ENCODE measurements at places on chromosomes 7 and 10.
A peak's percentile ranks its signal among the peaks of the same experiment; 100 is the strongest.

GRCh38 chr7:103929901-103930311 is 59.6 kb downstream of the RELN start:
- no peak for DNase-seq

DNA sequence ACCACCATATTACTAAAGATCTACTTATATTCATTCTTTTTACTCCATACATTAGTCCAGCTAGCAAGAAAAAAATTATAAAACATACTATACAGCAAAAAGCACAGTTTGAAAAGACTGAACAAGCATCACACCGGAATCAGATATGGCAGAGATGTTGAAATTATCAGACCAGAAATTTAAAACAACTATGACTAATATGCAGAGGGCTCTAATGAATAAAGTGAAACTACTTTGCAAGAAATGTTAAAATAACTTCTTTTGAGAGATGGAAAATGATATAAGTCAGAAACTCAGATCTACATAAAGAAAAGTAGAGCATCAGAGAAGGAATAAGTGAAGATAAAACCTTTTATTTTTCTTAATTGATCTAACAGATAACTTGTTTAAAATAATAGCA is 50.9 kb downstream of the SGCE start:
- DNase-seq = no peak

GRCh38 chr10:62582804-62583208 is 208.6 kb downstream of the ZNF365 start:
- no peak for DNase-seq

- DNase-seq = no peak
Measured at GRCh38 chr10:73478636-73479035, 17.2 kb downstream of the PPP3CB start.

DNA sequence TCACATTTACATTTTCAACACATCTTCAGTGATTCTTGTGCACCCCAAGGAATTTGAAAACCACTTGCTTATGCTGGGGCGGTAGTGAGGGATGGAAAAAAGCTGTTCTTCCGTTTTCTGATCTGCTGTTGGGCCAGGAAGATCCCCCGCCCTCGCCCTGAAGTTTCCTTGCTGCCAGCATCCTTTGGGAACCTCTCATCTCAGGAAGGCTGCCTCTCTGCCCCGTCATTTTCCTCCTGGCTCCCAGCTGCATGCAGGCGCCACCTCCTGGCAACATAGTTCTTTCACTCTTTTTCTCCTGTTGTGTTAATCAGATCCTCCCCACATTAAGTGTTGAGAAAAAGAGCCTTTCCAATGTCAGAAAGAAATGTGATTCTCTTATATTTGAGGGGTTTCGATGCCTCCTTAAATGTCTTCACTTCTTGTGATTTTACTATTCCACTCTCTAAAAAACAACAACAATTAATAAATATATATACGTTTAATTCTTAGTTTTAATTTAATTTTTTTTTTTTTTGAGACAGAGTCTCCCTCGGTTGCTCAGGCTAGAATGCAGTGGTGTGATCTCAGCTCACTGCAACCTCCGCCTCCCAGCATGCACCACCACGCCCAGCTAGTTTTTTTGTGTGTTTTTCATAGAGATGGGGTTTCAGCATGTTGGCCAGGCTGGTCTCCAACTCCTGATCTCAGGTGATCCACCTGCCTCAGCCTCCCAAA is 122.9 kb downstream of the RALA start:
- DNase-seq = peak; percentile 75

GRCh38 chr7:20828947-20829346 is 42.3 kb upstream of the SP8 start:
- no peak for DNase-seq

DNA sequence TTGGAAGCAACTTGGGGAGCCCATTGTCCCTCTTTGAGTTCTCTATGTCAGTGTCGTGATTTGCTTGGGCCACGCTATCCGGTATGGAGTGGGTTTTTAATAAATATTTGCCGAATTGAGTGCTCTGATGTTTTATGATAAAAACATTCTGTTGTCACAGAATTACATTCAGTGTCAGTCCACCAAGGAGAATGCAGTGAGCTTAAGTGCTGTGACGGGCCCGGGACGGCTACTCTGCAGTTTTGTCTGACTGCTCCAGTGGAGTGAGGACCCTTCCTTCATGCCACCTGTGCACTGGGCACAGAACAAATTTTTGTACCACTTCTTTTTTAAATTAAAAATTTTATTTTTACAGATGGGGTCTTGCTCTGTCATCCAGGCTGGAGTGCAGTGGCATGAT is 76.0 kb downstream of the CARD11 start:
- DNase-seq = no peak

GRCh38 chr10:59606551-59606961 is 103.1 kb downstream of the SLC16A9 start:
- DNase-seq = no peak

GRCh38 chr7:158055726-158056510 is 531.7 kb downstream of the PTPRN2 start:
- no peak for DNase-seq

Data from activated CD4-positive, alpha-beta T cell treated with anti-CD3 and anti-CD28 coated beads for 36 hours (primary cell).